T-helper 2 cell (primary cell): ENCODE measurements at places on chromosomes 4 and X.
A peak's percentile ranks its signal among the peaks of the same experiment; 100 is the strongest.

DNA sequence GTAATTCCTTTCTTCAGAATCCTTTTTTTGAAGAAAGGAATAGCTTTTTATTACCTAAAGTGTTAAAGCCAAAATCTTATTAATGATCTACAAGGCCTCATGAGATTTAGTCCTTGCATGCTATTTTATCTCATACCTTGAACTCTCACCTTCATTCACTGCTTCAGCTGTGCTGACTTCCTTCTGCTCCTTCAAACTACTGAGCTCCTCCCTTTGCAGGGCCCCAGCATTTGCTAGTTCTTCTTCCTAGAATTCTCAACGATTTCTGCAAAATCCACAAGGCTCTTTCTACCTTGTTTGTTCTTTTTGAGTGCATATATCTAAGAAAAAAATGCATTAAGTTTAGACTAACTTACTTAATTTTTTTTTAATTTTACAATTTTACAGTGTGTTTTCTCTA is 619.5 kb downstream of the EPHA5 start:
- DNase-seq = no peak

DNA sequence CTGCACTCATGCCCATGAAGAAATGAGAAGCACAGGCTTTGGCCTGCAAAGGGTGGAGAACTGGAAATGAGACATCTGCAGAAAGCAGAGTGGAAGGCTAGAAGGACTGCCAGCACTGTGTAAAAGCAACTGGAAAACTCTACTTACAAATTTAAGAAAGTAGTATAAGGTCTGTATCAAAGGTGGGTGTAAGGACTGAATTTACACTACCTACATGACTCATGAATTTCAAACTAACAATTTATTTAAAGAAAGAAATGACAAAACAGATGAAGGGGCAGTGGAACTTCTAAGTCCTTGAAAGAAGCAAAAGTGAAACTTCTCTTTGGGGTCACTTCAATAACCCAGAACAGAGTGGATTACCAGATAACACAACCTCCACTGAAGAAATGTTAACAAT is 71.2 kb downstream of the SLC10A7 start:
- DNase-seq = peak; percentile 32

DNA sequence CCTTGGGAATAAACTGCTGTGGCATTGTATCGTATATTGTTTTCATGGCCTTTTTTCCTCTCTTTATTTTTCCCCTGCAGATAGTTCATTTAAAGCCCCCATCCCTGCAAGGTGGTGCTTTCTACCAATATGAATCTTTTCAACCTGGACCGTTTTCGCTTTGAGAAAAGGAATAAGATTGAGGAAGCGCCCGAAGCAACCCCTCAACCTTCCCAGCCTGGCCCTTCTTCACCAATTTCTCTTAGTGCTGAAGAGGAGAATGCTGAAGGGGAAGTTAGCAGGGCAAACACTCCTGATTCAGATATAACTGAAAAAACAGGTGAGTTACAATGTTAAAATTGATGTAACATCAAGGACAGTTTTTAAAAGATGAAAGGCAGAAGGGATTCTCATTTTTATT is 601 bp downstream of the SMARCAD1 start:
- DNase-seq = no peak

DNA sequence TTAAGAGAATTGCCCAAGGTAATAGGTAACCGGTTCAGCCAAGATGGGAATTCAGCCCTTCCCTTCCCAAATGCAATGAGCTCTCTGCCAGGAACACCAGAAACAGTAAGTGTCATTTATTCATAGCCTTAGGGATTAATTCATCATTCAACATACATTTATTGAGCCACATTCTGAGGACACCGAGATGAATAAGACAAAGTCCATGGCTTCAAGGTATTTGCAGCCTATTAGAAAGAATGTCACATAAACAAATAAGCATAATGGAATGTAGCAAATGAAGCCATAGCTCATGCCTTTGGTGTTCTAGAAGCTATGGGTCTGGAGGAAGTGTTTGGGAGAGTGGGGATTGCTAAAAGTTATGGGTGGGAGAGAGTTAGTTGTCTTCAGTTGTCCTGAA is 6.3 kb upstream of the TAB3 start:
- no peak for DNase-seq

GRCh38 chrX:130084631-130085237 is 25.6 kb downstream of the ELF4 start:
- DNase-seq = no peak

DNA sequence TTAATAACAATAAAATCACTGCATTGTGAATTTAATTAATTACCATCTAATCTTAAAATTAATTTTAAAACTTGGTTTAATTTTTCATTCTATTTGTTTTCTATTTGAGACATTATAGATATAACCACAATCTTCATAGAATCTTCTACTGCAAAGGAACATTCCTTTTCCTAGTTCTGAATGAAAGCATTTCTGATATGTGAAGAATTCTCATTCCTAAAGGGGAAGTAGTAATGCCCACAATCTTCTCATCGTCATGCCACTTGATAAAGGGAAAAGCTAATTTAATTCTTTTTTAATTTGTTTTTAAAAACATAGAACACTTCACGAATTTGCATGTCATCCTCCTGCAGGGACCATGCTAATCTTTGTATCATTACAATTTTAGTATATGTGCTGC is 23.7 kb downstream of the MGARP start:
- DNase-seq = no peak

- DNase-seq = no peak
Observed at GRCh38 chrX:129665916-129666644, 11.3 kb upstream of the APLN start.

DNA sequence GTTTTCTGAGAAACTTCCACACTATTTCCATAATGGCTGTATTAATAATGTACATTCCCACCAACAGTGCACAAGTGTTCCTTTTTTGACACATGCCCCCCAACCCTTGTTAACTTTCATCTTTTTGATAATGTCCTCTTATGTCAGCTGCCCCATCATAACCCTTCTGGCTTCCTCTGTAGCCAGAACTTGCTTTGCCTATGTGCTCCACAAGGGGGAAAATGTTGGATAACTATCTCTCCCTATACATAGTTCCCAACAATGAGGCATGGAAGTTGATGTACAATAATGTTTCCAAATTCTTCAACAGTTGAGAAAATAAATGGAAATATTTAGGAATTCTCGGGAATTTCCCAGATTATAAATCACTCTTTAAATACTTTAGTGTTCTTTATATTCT is 142.9 kb downstream of the ASB9 start:
- DNase-seq = no peak

GRCh38 chr4:113336556-113336955 is 287.1 kb downstream of the ANK2 start:
- no peak for DNase-seq

- no peak for DNase-seq
Observed at GRCh38 chr4:61299316-61299715, 99.2 kb downstream of the ADGRL3 start.

GRCh38 chr4:133598779-133599178 is 449.7 kb downstream of the PCDH10 start:
- no peak for DNase-seq

- peak; percentile 62 for DNase-seq
Observed at GRCh38 chr4:38782452-38783108, at the start of gene TLR10. TSS of gene TLR10 (minus strand) at chr4:38782990. CDS start at chr4:38775590, 7,400 bp downstream.

- no peak for DNase-seq
Observed at GRCh38 chr4:20193141-20193936, 58.4 kb upstream of the SLIT2 start.
